ENCODE measurements at places on chromosomes 16 and 17. TPM values are rescaled to one million over a fixed set of nuclear protein-coding genes. Genes with fewer than 3 reads are reported as not detected.

DNA sequence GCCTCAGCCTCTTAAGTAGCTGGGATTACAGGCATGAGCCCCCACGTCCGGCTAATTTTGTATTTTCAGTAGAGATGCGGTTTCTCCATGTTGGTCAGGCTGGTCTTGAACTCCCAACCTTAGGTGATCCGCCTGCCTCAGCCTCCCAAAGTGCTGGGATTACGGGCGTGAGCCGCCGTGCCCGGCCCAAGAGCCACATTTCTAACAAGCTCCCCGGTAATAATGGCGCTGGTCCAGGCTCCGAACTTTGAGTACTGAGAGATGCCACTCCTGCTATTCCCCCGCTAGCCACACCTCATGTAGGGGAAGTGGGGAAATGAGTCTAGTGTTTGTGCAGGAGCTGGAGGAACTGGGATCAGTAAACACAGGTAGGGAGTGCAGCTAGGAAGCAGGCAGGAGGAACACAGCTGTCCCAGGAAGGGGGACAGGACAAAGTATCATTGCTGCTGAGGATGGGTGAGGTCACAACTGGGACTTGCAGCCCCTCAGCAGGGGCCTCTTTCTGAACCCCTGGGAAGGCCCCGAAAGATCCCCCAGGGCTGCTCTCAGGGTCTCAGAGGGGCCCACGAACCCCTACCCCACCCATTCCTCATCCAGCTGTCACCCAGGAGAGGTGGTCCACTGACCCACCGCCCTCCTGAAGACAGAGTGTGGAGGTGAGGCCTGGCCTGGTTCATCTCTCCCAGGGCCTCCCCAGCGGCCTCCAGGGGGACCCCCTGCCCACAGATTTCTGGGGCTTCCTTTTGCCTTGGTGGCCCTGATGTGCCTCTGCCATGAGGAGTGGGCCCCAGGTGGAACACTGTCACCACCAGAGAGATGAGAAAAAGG, 3.7 kb upstream of the KREMEN2 start:
- DNase-seq, result no peak

GRCh38 chr16:86762095-86762494, 183.7 kb downstream of the FOXL1 start:
- DNase-seq, result no peak

DNA sequence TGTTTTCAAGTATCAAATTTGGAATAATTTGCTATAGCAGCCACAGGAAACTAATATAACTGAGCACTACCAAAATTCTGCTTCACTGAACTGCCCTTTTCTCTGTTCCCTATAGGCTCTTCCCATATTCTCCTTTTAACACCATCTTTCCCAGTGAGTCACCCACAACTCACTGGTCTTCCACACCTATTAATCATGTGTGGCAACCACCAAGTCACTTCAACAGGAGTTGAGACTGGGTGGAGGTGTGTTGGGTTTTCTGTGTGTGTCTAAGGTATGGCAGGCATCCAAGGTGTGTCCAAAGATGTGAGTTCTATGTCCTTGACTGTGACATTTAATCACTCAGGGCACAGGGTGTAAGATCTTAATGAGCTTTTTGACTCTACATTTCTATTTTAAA, 610.0 kb upstream of the CDH11 start:
- DNase-seq, result no peak

CHST4 gene
- not detected for total RNA-seq

CCL4L2 gene
- not detected for total RNA-seq
